ENCODE measurements at places on chromosomes 16 and 17.

- no peak for DNase-seq
Measured at GRCh38 chr16:78896280-78896679, 704.3 kb downstream of the MAF start.

DNA sequence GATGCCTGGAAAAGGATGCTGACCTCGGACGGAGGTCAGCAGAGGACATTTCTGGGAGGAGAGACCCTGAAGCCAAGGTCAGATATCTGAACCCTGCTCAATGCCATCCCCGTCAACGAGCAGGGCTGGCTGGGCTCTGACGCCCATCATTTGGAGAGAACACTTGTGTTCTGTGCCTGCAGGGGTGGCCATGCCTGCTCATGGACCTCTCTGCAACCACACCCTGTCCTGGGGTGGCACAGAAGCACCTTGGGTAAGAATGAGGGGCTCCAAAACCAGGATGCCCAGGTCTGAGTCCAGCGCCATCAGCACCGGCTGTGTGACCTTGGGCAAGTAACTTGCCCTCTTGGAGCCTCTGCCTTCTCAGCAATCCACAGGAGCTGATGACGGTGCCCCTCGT lies 293.7 kb upstream of the FOXF1 start:
- no peak for DNase-seq

- no peak for DNase-seq
Measured at GRCh38 chr17:74671031-74671771, 41.5 kb downstream of the CD300LF start.

DNA sequence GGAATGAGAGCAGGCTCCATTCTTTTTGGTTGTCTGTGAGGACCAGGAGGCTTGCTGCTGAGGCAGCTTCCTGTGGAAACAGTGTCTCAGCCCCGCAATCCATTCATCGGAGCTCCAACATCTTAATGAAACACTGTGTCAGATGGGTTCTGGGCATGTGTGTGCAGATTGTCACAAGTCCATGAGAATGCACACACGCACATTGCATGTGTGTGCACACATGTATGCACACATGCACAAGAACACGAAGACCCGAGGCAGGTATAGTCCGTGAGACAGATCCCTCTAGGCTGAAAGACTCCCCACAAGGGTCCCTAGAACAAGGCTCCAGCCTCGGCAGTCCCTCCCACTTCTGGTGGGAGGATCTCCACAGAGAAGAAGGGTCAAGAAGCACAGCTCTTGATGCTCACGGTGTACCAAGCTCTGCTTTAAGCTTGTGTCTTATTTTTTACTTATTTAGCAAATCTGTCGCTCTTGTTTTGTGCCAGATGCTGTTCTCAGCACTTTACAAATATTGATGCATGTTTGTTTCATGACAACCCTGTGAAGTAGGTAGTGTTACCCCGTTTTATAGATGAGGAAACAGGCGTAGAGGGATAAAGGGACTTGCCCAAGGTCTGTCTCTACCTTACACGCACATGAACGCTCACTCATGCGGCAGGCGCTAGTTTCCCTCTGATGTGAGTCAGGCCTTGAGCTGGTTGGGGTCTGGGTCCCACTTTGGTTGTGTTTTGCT lies 213.1 kb downstream of the SEC14L1 start:
- DNase-seq: no peak

DNA sequence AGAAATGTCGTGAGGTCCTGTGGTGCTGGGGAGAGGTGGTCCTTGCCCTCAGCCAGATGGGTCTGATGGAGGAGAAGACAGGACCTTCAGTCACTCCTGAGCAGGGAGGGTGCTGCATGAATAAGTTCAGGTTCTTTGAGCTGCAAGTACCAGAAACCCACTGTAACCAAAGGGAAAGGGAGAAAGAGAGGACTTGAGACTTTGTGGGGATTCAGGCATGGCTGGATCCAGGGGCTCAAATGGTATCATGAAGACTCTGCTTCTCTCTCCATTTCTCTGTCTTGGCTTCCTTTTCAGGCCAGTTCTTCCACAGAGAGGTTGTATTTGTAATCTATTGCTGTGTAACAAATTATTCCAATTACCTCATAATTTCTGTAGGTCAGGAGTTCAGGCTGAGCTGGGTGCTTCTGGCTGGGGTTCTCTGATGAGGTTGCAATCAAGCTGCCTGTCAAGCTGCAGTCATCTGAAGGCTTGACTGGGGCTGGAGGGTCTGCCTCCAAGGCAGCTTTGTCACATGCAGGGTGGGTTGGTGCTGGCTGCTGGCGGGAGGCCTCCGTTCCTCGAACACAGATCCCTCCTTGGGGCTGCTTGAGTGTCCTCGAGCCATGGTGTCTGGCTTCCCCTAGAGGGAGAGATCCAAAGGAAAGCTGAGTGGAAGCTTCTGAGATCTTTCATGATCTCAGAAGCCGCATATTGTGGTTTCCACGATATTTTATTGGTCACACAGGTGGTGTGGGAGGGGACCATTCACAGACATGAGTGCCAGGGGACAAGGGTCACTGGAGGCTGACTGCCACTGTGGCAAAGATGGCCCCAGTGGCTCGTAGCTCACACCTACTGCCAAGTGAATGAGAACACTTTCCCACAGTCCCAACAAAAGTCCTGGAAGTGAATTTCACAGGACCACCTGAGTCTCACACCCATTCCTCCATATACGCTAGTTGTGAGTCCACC lies 5.9 kb upstream of the ADCY7 start:
- no peak for DNase-seq

- no peak for DNase-seq
Measured at GRCh38 chr16:27311448-27311830, 2.3 kb upstream of the IL4R start.
